HT-29 (cell line): ENCODE measurements at places on chromosomes 16 and 17. TPM values are rescaled to one million over a fixed set of nuclear protein-coding genes. Genes with fewer than 3 reads are reported as not detected.

- no peak for DNase-seq
Measured at GRCh38 chr16:86319585-86320236, 190.6 kb upstream of the FOXF1 start.

DNA sequence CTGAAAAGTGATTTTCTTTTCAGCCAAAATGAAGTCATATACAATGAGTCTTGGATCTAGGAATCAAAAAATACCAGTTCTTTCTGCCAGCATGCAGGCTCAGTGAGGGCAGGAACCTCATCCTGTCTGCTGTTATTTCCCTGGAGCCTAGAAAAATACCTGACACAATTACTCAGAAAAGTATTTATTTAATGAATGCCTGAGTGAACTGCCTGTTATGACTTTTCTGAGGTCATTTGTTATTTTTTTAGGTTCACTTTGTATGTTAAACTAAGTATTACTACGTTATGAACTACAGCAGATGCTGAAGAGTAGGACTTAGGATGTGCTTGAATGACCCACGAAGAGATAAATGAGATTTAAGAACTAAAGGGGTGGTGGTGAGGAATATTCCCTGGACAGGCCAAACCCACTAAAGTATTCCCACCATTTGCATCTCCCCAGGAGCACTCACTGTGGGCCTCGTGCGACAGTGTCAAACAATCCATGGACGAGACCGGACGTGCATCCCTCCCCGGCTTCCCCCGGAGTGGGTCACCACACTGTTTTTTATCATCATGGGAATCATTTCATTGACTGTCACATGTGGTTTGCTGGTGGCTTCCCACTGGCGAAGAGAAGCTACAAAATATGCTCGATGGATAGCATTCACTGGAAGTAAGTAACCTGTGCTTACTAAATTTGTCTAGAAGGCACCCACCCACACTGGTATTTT is 17.1 kb upstream of the VWA3A start:
- no peak for DNase-seq

GRCh38 chr16:28241924-28242323 is 30.2 kb upstream of the XPO6 start:
- no peak for DNase-seq

GRCh38 chr17:80477647-80478478 is 1.5 kb upstream of the NPTX1 start:
- DNase-seq, result no peak

DNA sequence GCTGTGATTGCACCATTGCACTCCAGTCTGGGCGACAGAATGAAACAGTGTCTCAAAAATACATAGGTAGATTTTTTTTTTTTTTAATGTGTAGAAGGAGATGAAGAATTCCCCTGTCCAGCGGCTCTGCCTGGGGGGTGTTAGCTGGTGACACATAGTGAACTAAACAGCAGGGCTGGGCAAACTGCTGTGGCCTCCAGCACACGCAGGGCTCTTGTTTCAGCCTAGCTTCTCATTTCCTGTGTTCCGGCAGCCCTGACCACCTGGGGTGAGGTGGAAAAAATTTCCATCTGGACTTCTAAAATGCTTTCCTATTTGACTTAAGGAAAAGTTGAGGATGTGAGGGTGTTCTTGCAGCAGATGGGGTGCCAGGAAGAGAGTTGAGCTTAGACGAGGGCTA is 33.3 kb upstream of the RGS9 start:
- DNase-seq, result no peak

DNA sequence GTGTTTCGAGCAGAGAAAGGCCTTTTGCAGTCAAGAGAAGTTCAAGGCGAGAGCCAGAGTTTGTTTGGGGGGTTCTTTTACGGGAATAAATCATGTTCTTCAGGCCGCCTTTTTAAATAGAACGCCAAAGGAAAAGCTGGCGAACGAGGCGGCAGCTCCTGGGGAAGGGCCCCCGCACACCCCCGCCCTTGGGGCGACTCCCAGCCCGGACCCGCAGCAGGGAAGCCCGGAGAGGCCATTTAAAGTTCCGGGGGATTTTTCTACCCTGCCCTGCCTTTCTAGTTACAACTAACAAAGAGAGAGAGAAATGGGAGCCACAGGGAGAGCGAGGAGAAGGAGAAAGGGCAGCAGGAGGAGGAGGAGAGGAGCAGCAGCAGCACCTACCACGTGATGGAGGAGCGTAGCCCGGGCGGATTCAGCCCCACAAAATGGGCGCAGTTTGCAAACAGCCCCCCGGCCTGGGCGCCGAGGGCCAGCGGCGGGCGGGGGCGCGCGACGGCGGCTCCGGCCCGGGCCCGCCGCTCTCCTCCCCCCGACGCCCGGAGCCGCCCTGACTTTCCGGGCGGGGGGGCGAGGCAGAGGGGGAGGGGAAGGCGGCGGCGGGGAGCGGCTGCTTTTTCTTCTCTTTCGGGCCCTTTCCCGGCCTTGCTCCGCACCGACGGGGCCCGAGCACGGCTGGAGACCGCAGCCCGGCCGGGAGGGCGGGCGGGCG is 634 bp downstream of the KANSL1 start:
- DNase-seq, result peak; percentile 68

GRCh38 chr17:63881935-63882601 is at the start of gene GH2:
TSS of gene GH2 (minus strand) at chr17:63881944. CDS start at chr17:63881801, 143 bp downstream.
- DNase-seq, result peak; percentile 64

GRCh38 chr17:1562176-1562643 is 382 bp downstream of the PITPNA start:
- DNase-seq, result no peak

Gene PIPOX
- 0.47 and 2.2 TPM in 2 replicates for total RNA-seq

Gene HBA2
- total RNA-seq, result not detected in 2 replicates

Gene SRCIN1
- 4.9 and 6.0 TPM in 2 replicates for total RNA-seq
